Frontal cortex (tissue), 4 donors: ENCODE measurements at places on chromosomes 12 and 14.
A peak's percentile ranks its signal among the peaks of the same experiment; 100 is the strongest.

- peak; percentile 67 for DNase-seq
Measured at GRCh38 chr12:57726151-57726883, 12.2 kb downstream of the AGAP2 start.

DNA sequence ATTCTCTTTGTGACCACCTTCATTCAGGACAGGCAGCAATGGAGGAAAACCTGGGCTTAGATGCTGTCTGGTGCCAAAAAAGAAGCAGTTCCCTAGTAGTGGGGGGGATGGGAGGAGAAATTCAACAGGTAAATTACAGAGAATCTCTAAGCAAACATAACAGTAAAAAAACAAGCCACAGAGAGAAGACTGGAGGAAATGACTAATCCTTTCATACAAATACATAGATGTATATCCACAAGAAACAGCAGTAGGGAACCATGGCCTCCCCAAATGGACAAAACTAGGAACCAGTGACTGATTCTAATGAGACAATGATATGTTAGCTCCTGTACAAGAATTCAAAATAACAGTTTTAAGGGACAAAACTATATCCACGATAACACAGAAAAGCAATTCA, 513.0 kb downstream of the NAV3 start:
- DNase-seq: no peak

DNA sequence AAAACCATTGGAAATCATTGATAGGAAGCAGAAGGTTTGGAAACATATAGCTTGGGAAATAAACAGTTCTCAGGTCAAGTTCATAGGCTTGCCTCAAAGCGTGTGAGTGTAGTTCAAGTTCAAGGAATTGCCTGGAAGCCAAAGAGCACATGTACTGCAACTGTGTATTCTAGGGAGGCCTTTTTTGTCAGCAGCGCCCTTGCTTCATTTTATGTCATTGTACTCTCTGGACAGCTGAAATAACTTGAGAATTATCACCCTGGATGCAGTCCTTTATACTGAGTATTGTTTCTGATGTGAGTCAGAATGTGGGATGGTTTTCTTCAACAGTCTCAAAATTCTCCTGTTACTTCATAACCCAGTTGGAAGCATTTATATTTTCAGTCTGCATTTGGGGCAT, 16.0 kb upstream of the EVL start:
- no peak for DNase-seq

DNA sequence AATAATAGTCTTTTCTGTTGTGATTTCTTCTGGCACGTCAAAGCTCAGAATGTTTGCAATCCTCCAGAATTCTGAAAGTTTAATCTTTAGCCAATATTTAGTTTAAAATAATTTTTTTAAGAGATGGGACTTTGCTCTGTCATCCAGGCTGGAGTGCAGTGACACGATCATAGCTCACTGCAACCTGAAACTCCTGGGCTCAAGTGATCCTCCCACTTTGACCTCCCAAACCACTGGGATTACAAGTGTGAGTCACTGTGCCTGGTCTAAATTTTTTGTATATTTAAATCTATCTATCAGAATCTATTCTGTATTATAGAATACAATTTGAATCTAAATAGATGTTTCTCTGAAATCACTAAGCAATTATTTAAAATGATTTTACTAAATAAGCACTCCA, 572.7 kb downstream of the VRK1 start:
- no peak for DNase-seq

DNA sequence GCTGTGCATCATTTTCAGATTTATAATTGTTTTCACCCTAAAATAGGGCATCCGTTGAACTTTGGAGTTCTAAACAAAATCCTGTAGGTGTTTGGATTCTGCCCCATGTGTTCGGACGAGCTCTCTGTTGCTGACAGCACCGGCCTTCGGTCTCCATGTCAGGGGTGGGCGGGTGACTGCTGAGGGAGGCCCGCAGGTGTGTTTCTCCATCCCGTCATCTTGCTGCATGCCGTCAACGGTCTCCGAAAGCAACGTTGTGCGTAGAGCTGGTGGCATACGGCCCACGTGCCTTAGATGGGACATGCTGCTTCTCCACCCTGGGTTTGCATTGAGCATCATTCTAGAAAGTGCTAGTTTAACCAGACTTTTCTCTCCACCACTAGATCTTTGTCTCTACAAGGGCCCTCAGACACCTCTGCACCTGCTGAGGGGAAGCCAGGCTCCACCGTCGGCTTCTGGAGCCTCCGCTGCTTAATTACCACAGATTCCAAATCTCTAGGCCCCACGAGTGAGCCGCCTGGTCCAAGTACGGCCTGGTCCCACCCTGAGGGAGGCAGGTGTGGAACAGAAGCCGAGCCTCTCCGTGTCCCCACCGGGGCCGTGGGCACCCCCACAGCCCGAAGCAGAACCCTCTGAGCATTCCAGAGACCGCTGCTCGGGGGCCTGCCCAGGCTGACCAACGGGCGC, 15.7 kb upstream of the AMN start:
- DNase-seq: no peak

- no peak for DNase-seq
Measured at GRCh38 chr12:119208626-119209061, 29.9 kb downstream of the HSPB8 start.

DNA sequence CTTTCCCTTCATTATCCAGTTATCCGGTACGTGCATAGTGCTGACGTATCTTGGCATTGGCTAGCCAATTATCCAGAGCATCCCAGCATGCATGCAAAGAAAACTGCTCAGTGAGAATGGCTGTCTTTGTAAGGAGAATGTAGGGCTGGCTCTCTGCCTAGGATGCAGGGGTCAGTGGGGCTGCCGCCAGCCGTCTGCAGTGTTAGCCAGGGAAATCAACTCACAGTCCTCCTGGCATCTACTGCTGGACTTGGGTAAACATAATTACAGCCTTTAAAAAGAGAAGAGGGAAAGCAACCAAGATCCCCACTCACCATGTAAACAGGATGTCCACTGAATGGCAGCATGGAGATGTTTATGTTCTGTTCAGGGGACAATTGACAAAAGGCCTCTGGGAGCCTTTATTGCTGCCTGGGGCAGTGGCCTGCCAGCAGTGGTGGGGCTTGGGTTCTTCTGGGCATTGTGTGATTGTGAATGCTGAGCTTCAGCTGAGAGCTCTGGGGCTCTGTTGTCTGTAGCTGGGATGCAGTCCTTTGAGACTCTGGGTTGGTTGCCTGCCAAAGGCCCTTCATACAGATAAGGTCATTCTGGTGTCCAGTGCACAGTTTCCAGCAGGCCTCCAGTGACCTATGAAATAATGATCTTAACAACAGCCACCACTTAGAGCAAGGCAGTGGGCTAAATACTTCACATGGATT, 121.8 kb downstream of the TBC1D30 start:
- peak; percentile 60 for DNase-seq

- no peak for DNase-seq
Measured at GRCh38 chr12:3751151-3752095, 1.5 kb downstream of the CRACR2A start.

- DNase-seq: no peak
Measured at GRCh38 chr12:32863128-32863527, 33.4 kb downstream of the PKP2 start.

DNA sequence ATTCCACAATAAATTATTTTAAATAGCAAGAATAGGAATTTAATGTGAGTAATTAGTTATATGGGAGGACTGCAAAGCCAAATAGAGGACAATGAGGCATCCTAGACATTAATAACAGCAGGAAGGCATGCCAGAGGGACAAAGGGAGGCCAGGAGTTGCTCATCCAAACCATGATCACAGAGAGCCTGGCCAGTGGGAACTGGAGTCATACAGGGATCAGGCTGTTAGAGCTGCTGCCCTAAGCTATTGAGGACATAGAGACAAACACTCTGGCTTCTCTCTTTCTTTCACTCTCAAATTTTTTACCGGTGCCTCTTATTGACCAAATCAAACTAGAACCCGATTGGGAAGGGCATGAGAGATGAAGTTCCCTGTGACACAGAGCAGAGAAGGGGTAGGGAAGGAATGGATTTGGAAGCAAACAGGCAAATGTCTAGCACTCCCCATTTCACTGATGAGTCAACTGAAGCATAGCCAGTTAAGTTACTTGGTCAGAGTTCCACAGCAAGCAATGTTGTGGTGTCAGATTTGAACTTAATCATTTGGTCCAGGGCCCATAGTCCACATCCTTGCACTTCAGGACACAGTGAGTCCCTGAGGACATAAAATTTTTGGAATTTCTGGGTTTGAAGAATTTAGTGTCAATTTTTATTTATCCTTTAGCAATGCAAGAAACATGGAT, 17.9 kb upstream of the CFAP54 start:
- DNase-seq: no peak

- no peak for DNase-seq
Measured at GRCh38 chr12:79247494-79247893, 382.9 kb downstream of the SYT1 start.

- no peak for DNase-seq
Measured at GRCh38 chr14:64496764-64497163, 6.9 kb downstream of the ZBTB25 start.

DNA sequence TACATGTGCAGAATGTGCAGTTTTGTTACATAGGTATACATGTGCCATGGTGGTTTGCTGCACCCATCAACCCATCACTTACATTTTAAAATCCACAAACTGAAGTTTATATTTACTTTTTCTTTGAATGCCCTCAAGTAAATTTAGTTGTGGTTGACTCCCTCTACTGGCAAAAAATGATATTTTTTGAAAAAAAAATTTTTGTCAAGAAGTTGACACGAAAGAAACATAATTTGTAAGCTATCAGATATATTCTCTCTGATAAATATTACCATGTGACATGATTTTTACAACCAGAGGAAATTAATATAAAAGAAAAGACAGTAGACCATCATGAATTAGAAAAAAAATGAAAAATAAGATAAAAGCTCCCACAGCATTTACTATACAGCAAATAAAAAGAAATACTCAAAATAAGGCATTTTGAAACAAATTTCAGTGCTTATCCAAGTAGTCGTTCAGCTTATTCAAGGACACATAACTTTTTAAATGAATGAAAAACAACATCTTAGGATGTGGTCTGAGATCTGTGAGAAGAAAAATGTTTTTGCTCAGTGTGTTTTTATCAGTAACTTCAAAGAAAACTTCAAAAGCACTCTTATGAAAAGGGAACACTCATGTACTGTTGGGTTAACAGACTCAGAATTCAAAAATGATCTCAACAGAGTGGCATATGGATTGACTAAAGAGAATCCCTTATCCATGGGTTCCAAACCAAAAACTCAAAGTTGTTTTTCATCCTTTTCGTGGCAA, 30.0 kb upstream of the GRIP1 start:
- no peak for DNase-seq

GRCh38 chr12:26172539-26172938, 22.8 kb upstream of the SSPN start:
- no peak for DNase-seq

DNA sequence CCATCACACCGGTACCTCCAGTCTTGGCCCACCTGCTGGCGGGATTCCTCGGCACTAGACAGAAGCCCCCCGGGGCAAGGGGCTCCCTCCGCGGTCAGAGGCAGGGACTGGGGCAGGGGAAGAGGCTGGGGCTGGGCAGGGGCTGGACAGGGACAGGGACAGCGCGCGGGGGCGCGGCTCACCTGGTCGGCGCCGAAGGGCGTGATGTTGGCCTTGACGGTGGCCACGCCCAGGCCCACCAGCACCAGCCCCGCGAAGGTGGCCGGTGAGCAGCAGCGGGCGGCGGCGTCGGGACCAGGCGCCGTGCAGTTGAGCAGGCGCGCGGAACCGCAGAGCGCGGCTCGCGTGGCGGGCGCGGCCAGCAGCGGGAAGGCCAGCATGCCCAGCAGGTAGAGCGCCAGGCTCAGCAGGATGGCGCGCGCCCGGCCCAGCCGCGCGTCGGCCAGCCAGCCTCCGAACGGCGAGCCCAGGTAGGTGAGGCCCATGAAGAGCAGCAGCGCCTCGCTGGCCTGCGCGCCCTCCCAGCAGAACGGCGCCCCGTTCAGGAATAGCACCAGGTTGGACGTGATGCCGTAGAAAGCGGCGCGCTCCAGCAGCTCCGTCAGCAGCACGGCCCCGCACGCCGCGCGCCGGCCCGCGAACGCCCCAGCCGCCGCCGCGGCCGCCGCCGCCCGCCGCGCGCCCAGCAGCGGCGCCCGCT, 392 bp downstream of the SLC15A4 start:
- no peak for DNase-seq

DNA sequence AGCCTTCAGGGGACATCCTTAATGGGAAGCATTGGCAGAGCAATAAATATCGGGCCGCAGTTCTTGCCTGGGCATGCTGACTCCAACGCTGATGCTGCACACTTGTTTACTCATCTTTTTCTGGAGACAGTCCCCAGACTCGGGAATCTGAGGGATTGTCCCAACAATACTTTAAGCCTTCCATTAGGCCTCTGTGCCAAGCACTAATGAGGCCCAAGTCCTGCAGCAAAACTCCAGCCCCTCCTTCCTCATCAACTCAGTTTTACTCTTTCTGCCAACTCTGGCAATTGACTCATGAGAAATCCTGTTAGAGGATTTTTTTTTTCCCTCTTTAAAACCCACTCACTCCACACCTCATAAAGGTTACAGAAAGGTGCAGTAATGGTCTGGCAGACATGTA, 233.4 kb upstream of the PELI2 start:
- DNase-seq: no peak

GRCh38 chr12:100987552-100988521, 193.3 kb downstream of the ANO4 start:
- no peak for DNase-seq

GRCh38 chr12:108252523-108252922, 86.6 kb downstream of the CMKLR1 start:
- no peak for DNase-seq

DNA sequence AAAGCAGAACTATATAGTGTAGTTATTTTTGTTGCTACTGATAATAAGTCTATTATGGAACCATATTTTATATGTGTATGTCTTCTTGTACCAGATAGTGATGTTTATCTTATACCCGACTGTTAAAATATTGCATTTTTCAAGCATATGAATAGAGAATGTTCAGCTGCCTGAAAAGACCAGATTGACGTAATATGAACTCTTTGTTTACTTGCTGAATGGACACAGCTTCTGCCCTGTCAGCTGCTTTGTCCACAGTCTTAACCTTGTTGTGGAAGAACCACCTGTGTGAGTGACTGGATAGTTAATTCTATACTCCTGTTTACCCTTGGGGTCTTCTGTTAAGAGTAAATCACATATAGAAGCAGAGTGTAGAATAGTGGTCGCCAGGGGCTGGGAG, 109.3 kb downstream of the LGR5 start:
- no peak for DNase-seq

DNA sequence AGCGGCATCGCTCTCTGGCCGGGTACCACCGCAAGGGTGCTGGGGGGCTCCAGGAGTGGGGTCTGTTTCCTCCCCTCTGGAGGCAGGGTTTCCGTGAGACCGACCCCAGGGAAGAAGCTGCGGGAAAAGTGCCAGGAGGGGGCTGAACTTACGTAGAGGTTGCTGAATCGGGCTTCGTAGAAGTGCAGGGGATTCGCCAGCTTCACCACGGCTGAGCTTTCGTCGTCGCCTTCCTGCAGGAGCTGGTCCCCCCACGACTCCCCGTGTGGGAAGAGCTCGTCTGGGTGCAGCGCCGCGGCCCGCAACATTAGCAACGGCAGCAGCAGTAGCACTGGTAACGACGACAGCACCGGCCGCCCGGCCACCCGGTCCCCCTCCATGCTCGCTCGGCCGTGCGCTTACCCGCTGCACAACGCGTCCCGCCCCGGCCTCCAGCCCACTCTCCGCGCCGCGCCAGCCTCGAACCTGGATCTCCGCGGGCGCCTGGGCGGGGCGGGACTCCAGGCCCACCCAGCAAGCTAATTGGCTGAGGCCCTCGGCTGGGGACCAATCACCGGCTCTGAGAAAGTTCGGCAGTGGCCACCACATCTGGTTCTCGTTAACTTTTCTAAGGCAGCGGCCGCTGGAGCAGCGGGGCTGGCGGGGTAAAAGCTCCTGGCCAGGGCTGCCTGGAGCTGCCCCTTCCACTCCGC, at the start of gene NID2:
Gene NID2, minus strand, starts transcription at position 445 of the 692 bp plus-strand sequence. Its CDS starts 65 bp downstream, at position 380.
- peak; percentile 76 for DNase-seq

GRCh38 chr12:95553197-95553943, 2.1 kb upstream of the USP44 start:
- DNase-seq: no peak
